Colonic mucosa (tissue), 4 donors: ENCODE measurements at places on chromosomes 11 and 22. TPM values are rescaled to one million over a fixed set of nuclear protein-coding genes. Genes with fewer than 3 reads are reported as not detected.

SPI1 gene
- total RNA-seq = 11.9 TPM

BRSK2 gene
- total RNA-seq = 0.52 TPM

DGCR6 gene
- 0.77 TPM for total RNA-seq

SLC7A4 gene
- 3.3 TPM for total RNA-seq

DNA sequence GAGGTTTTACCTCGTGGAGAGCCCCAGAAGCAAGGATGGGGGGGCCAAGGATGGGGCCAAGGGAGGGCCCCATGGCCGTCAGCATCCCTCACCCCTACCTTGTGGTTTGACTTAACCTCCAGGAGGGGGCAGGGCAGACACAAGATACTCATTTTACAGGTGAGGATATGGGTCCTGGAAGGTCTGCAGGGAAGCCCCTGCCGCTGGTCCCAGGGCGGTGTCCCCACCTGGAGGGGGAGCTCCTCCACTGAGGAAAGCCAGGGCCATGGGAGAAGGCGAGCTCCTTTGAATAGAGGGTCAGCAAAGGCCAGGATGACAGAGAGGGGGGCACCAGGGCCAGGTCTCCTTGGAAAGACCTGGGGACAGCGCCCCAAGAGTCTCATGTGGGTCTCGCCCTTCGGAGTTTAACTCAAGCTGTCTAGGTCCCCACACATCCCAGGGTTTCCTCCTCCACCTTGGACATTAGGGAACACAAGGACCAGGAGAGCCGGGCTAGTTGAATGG lies 5.9 kb upstream of the ADORA2A start:
- DNase-seq = no peak

GRCh38 chr22:36921309-36922104 lies 8.1 kb downstream of the CSF2RB start:
- no peak for DNase-seq

DNA sequence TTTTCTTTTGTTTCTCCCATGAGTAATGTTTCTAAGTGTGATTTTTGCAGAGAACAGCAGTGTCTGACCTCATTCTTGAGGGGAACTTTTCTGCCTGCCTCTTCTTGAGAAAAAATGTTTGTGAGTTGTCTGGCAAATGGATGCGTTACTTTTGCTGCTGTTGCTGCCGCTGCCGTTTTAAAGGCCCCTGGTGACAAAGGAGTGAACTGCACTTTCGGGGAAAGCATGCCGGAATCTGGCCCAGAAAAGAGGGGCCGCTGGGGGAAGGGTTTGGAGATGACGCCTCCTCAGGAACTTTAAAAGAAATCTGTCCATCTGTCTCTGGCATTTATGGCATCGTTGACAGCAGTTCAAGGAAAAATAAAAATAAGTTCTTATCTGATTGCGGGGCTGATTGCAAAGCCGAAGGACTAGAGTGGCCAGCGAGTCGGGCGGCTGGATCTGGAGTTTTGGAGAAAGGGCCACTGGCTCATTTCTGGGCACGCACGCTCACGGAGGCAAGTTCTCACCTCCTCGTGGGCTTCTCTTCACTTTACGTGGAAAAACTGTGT lies 16.5 kb downstream of the ZBTB16 start:
- DNase-seq = no peak

DNA sequence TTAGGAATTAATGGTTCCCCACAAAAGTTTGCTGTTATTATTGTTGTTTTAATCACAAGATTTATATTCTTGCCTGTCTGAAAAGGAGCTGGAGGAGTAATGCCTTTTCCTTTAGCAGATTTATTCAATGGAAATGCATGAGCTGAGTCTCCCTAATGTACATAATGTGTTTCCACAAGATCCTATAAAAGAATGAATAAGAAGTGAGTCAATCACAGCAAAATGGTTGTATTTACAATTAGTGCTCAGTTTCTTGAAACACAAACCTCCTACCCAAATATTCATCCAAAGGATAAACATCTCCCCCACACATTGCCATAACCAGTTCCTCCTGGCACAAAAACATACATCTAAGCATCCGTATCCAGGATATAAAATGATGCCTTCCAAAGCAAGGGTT lies 33.3 kb downstream of the ME3 start:
- DNase-seq = no peak

DNA sequence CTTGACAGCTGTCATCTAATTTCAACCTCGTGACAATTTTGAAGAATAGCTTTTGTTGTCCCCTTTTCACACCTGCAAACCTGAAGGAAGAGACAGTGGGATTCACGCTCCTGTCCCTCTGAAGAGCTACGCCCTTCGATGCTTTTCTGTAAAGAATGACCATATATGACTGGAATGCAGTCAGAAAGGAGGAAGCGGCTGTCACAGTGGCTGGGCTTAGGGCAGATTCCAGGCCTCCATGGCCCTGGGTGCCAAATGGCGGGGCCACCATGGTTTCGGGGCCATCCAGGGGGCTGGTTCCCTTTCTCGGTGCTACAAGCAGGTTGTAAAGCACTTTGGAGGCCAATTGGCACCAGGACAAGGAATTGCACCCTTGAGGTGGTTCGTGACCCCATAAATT lies 22.2 kb upstream of the FGF19 start:
- no peak for DNase-seq

DNA sequence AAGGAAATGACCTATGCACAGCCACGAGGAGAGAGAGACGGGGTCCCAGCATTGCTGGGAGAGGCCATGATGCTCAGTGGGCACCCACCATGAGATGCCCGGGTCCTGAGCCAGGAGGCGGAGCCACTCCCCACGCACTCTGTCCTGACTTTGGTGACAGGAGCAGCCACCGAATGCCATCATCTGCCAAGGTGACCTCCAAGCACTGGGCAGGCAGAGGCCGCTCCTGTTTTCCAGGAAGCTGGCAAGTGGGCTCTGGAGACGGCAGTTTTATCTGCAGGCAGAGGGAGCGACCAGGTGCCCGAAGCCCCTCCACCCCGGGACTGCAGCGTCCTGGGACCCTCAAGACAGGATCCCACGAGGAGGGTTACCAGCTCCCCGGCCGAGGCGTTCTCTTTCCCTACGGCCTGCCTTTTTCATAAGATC lies 453.9 kb downstream of the BRD1 start:
- no peak for DNase-seq

DNA sequence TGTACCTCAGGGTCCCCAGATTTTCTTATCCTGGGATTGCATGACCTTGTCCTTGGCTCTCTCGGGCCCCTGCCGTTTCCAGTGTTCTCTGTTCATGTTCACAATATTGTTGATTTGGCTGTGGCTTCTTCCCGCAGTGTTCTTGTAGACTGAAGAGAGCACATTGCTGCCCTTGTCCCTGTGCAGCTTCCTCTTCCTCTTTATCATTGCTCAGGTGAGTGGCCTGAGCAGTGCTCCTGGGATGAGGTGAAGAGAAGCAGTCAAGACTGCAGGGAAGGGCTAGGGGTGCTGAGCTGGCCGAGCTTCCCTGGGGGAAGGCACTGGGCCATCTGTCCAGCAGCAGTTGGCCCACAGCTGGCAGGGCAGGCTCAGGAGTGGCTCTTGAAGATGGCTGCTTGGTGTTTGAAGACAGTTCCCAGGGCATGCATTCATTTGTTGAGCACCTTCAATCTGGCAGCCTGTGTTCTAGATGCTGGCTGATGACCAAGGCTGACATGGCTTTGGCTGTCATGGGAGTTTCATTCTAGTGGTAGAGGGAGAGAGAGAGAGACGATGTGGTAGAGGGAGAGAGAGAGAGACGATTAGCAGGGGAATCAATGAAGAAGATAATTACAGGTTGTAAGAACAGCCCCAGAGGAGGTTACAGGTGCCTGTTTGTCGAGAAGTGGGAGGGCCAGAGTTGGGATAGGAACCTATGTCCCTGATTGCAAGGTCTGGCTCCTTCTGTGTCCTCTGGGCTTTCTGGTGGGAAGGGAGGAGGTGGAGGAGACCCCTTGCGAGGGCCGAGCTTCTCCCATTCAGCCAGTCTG lies 17.4 kb downstream of the BMAL1 start:
- no peak for DNase-seq
